ENCODE measurements at places on chromosomes 11 and 22. TPM values are rescaled to one million over a fixed set of nuclear protein-coding genes. Genes with fewer than 3 reads are reported as not detected.

GRCh38 chr11:64243236-64243854 lies 2.5 kb downstream of the FKBP2 start:
- no peak for ATAC-seq

DNA sequence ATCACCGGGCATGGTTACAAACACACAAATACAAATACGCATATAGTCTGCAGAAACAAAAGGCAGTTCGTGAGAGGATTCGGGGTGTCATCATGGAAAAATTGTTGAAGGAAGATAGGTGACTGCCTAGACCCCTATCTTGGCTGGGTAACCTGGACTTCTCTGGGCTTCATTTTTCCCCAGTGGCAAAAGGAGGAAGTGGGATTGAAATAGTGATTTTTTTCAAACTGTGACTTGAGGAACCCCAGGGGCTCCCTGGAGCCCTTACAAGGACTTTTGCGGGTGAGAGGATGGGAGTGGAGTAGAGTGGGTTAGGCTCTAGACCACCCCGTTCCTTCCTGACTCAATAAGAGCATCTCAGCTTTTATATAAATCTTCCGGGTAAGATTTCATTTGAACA lies 1.0 kb upstream of the ELF5 start:
- ATAC-seq = no peak

- peak; percentile 80 for ATAC-seq
Observed at GRCh38 chr11:10158461-10158860, 135.6 kb downstream of the SBF2 start.

- ATAC-seq = no peak
Observed at GRCh38 chr11:33064866-33065265, 25.5 kb downstream of the TCP11L1 start.

DNA sequence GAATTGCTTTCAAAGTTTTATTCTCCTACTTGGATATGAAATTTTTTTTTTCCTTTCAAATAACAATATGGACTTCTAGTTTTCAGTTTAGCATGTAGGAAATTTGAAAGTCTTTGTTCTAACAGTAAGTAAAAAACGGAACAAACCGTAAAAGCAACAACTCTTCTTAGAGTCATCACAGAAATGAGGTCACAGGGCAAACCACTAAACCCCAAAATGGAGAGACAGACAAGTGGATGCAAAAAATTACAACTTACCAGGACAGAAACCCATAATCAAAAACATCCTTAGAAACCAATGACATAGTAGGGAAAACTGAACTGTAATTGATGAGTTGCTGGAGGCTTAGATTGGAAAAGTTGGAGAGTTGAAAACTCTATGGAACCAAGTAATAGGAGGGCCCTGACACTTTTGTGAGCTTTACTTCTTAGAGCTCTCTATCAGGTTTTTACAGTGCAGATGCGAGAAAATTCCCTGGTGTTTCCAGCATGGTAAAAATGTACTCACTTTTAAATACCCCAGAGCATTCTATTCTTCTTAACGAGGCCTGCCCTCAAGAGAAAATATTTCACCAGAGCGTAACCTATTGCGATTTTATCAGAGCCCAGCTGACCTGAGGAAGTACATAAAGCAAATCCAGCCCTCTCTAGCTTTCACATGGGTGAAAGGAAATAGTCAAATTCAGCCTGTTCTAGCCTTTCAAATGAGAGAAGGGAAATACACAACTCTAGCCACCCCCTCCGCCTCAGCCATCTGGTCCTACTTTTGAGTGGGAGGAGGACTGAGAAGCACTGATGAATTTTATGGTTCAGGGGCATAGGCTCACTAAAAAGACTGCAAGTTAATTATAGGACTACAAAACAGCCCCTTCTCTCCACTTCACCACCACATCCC lies 39.1 kb downstream of the CASP12 start:
- ATAC-seq = peak; percentile 80

DNA sequence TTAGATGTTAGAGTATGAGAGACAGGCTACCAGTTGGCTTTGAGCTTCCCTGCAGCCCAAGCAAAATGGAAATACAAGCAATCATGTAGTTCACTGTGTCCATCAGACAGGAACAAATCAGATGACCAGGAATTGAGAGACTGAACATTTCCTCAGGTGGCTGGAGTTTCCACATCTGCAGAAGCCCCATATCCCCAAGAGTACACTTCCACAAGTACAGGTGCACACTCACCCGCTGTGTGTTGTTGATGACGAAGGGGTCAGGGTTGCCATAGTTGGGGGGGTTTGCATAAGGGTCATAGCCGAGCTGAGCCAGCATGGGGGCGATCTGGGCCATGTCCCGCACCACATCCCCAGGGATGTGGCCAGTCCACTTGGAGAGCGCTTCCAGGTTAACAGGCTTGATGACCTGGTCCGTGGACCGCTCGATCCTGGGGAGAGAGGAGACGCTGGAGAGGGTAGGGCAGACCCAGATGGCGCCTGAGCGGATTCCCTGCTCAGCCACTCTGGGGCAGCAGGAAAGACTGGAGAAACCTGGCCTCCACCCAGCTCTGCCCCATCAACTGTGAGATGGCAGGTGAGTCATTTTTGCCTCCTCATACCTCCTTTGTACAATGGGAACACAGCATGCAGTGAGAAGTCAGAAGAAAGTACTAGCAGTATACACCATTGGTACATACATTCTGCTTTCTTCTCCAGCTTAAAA lies 23.9 kb upstream of the TFIP11 start:
- ATAC-seq = peak; percentile 45

DNA sequence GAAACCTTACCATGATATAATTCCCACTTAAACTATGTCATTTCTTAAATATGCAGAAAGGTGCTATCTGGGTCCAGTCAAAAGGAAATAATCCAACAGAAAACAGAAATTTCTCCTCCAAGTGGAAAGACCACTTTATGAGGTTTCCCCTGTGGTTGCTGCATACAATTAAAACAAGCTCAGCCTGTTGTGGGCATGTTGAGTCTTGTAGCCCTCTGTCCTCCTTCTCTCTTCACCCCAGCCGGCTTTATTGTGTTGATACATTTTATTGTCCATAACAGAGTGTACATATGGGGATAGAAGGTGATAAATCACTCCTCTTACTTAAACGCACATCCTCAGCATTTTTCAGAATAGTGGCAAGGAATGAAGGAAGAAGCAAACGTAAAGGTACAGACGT lies 126.0 kb upstream of the MTNR1B start:
- ATAC-seq = no peak

Gene FXYD2
- not detected for total RNA-seq

Gene YWHAH
- total RNA-seq = 211 TPM

Gene OR51V1
- total RNA-seq = not detected

Gene SLC29A2
- 9.1 TPM for total RNA-seq
